CD4-positive, alpha-beta memory T cell (primary cell): ENCODE measurements at places on chromosomes 11 and 22. TPM values are rescaled to one million over a fixed set of nuclear protein-coding genes. Genes with fewer than 3 reads are reported as not detected.

- no peak for DNase-seq
Measured at GRCh38 chr22:47092896-47093311, 330.5 kb downstream of the TBC1D22A start.

DNA sequence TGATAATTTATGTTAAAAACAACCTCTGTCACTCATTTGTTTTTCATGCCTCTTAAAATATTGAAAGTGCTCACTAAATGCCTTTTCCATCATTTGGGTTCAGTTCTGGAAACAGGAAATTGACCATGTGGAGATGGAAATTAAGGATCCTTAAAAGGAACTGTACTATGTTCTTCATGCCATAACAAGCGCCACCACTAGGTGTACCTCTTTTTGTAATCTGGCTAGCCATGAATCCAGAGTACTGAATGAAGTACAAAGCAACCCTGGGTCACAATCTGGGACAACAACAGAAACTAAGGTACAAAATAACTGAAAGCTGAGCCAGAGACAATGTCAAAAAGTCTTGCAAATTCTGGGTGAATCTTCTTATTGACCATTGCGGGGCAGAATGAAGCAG lies 559.1 kb downstream of the FAM181B start:
- no peak for DNase-seq

GRCh38 chr11:96112192-96113128 lies 188.6 kb upstream of the MTMR2 start:
- no peak for DNase-seq

The TMA7B gene
- not detected for polyA plus RNA-seq
